ENCODE measurements at places on chromosomes 16 and 17.
A peak's percentile ranks its signal among the peaks of the same experiment; 100 is the strongest.

GRCh38 chr16:52451971-52452421 is 94.9 kb downstream of the TOX3 start:
- no peak for DNase-seq

DNA sequence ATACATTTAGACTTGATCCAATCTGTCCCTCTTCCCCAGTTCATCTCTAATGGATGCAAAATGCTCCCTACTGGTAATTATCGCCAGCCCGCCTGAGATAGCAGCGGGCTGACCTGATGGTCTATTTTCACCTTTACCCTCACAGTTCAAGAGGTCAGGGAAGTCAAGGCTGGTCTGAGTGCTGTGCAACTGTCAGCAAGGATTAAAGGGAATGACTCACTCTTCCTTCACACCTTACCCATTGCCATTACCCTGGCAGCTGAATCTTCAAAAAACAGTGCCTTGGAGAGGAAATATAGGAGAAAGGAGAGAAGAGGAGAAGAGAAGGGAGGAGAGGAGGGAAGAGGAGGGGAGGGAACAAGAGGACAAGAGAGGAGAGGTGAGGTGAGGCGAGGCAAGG is 36.3 kb downstream of the GRB7 start:
- DNase-seq, result no peak

DNA sequence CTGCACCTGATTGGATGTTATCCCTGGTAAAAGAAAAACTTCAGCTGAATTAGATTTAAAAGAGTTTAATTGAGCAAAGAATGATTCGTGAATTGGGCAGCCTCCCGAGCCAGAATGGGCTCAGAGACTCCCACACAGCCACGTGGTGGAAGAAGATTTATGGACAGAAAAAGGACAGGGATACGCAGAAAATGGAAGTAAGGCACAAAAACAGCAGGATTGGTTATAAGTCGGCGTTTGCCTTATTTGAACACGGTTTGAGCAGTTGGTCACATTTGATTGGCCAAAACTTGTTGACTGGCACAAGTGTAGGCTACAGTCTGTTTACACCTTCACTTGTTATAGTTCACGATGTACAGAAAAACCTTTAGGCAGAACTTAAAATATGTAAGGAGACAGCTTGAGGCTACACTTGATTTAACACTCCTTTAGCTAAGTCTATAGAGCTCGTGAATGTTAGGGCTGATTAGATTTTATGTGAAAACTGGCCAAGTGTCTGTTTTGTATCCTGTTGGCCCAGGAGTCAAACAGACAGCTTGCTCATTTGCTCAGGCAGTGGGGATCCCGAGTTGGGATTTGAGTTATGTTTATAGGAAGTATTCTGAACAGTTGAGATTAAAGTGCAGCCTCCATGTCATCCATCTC is 119.5 kb upstream of the SHISA6 start:
- DNase-seq, result no peak

DNA sequence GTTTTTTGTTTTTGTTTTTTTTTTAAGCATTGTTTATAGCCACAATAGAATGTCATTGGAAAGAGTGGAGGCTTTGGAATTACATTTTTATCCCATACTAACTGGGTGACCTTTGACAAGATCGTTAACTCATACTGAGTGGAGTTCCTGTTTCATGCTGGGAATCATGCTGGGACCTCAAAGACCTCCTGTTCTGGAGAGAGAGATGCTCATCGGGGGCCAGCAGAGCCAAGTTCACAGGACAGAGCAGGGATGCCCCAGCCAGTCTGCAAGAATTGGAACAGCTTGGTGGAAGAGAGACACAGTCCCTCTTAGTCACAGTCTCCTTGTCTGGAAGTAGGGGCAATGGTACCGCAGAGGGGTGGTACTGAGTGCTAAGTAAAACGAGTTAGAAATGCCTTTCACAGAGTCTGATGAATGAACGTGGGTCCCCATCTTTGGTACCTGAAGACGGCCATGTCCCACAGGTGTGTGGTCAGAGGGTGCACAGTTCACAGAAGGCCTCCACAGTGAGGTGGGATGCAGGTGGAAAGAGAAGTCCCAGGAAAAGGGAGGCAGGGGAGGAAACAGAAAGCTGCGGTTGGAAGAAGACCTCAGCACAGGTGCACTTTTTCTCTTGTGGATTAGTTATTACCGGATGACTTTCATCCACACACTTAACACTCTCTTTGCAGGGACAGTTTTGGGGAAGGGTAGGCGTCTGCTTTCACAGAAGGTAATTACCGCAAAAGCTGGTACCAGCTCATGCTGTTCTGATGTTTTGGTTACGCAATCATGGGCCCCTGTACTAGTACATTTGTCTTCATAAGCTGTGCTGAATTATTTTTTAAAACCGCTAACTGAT is 147.8 kb downstream of the PRKCA start:
- DNase-seq, result no peak

- DNase-seq, result no peak
Observed at GRCh38 chr17:72634621-72635020, 457.9 kb downstream of the SLC39A11 start.

DNA sequence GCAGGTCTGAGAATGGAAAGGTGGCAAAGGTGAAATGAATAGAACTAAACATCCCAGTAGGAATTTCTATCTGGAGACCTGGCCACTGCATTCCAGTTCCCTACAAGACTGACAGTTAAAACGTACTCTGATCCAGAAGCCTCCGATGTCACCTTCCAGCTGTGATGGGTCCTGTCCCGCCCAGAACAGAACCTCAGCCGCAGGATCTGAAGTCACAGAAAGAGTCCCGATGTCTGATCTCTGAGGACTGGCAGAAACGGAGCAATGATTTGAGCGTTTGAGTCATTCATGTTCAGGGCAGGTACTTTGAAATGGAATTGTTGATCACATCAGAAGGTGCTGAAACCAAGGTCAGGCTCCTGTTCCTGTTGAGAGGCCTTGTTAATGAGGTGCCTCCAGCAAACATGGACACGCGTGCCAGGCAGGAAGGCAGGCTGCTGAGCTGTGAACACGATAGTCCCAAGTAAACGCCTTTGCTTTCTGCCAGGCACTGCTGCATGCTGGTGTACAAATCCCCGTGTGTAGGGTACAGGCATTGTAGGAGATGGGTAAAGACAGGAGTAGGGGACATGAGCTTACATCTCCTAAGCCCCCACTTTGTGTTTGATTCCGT is 61.4 kb downstream of the VAT1L start:
- no peak for DNase-seq

DNA sequence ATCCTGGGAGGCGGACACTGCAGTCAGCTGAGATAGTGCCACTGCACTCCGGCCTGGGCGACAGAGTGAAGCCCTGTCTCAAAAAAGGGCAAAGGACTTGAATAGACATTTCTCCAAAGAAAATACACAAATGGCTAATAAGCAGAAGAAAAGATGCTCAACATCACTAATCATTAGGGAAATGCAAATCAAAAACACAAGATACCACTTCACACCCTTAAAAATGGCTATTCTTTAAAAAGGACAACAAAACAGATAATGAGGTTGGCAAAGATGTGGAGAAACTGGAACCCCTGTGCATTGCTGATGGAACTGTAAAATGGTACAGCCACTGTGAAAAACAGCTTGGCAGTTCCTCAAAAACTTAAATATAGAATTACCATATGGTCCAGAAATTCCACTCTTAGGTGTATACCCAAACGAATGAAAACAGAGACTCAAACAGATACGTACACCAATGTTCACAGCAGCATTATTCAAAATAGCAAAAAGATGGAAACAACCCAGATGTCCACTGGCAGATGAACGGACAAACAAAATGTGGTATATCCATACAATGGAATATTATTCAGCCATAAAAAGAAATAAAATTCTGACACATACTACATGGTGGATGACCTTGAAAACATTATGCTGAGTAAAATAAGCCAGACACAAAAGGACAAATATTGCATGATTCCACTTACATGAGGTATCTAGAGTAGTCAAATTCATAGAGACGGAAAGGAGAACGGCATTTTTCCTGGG is 35.5 kb downstream of the BRIP1 start:
- no peak for DNase-seq

GRCh38 chr16:19396555-19397011 is 21.1 kb upstream of the TMC5 start:
- no peak for DNase-seq

DNA sequence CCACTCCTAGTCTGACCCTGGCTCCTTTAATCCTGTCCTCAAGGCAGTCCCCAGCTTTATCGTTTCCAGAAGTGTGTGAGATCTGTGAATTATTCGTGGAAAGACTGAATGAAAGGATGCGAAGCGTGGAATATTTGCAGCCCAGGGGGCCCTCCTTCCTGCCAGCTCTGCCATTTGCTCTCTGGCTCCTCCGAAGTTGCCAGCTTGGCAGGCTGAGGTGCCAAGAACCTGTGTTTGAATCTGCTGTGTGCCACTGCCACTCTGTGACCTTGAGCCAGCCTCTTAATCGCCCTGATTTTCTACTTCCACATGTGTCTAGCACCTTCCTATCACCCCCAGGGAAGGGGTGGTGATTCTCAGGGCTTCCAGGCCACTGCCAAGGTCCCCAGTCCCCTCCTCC is 10.8 kb downstream of the TBKBP1 start:
- no peak for DNase-seq

GRCh38 chr16:67346341-67346740 is 19.7 kb downstream of the LRRC36 start:
- no peak for DNase-seq

- DNase-seq, result no peak
Observed at GRCh38 chr16:76946879-76947278, 244.1 kb upstream of the MON1B start.

- DNase-seq, result no peak
Observed at GRCh38 chr17:45958994-45959665, 39.9 kb upstream of the STH start.

DNA sequence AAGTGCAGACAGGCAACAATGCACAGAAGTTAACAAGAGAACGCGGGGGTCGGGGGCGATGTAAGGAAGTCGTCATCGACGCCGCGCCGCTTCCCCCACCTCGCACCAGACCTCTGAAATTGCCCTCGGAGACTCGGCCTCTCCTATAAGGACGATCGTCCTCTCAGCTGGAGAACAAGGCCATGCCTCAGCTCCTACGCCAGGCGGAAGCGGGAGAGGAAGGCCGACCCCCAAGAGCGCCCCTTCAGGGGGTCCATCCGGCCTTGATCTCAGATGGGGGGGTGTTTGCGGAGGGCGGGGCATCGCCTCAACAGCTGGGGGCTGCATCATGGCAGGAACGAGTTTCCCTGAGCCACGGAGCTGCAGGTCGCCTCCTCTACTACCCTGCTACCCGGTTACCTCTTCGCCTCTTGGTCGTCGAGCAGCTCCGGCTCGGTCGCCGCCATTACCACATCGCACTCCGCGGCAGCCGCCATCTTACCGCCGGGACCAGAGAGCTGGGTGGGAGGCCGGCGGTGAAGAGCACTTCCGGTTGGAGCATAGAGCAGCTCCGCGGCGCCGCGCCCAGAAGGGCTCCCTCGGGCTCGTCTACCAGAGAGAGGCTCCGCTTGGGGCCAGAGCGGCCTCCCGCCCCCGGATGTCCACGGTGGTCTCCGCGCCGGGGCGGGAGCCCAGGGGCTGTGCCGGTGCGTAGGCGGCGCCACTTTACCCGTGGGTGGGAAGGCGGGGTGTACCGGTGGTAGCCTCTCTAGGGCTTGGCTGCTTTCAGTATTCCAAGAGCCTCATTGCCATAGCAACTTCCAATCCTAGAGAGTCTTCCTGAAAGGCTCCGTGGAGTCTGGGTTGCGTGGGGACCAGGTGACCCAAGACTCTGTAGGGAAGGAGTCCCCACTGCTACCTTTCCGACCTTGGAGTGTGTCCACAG is at the start of gene DNAJC7:
Gene DNAJC7, minus strand, starts transcription at position 499 of the 925 bp plus-strand sequence. Its CDS starts 23 bp downstream, at position 476.
- DNase-seq, result peak; percentile 89

DNA sequence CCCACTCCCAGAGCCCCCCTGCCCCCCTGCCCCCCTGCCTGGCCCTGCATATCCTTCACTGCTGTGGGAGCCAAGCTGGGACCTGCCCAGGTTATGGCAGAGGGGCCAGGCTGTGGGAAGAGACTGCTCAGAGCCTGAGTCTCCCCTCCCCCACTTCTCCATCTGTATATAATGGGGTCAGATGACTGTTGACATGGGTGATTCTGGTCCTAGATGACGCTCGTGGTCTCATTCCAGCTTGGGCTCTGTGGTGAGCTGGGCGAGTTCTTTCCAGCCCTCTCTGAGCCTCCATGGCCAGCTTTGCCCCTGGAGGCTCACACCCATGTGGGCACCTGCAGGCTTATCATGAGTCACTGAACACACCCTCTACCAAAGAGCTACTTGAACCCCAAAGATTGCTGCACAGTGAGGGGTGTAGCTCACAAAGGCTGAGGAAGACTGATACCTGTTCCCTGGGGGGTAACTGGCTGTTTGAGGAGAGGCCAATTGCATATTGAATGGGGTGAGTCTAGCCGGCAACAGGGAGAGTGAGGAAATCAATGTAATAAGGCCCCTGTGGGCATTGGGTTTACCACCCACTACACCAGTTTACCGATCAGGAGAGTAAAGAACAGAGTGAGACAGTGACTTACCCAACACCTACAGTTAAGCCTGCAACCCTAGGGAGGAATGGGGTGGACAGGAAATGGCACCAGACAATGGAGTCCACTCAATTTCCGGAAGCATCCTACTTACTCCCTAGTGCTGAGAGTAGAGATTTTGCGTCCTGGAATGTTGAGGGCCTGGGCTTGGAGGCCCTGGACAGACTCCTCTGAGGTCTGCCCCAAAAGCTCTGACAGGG is 4.2 kb upstream of the SREBF1 start:
- DNase-seq, result no peak

GRCh38 chr17:78396441-78397337 is 18.2 kb downstream of the PGS1 start:
- no peak for DNase-seq

DNA sequence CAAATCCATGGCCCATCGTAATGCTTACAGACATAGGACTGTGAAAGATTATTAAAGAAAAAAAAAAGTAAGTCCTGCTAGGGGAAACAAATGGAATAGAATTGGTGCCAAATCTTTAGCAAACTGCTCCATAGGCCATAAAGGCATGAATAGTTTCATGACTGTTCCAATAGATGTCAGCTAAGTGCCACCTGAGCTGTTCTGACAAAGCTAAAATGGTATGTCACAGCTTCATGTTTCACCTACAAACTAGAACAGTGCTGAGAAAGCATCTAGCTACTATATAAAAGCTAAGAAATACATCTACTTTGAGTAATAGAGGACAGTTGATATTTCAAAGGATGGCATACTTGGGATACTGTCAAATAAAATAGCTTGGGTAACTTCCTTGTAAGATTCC is 771.6 kb upstream of the CA10 start:
- DNase-seq, result no peak

DNA sequence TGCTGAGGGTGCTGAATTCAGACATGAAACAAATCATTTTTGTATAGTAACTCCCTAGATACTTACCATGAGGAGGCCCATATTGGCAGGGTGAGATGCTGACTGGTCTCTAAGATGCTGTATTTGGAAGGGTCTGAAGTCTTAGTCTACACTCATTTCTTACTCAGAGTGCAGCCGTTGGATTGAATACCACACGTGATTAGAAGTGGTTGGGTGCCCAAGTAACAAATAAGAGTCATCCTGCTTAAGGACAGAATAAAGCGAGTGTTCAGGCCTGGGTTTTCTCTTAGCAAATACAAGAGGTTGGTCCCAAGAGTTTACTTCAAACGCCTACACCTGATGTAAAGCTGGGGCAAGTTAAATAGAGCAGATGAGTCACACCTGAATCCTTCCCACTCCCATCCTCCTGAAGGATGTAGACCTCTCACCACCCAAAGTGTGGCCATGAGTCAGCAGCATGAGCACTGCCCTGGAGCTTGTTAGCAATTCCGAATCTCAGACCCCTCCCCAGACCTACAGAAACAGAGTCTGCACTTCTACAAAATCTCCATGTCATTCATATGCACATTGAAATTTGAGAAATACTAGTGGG is 284.6 kb upstream of the CDH5 start:
- DNase-seq, result no peak

- no peak for DNase-seq
Observed at GRCh38 chr16:78323315-78323714, 223.9 kb downstream of the WWOX start.

GRCh38 chr16:89417352-89417751 is 73.0 kb downstream of the ANKRD11 start:
- no peak for DNase-seq

All from stimulated activated CD4-positive, alpha-beta T cell treated with anti-CD3 and anti-CD28 coated beads, Interleukin-2, amount 100 ng/mL, for 24 hours (primary cell).